ENCODE measurements at places on chromosomes 7 and 10.

DNA sequence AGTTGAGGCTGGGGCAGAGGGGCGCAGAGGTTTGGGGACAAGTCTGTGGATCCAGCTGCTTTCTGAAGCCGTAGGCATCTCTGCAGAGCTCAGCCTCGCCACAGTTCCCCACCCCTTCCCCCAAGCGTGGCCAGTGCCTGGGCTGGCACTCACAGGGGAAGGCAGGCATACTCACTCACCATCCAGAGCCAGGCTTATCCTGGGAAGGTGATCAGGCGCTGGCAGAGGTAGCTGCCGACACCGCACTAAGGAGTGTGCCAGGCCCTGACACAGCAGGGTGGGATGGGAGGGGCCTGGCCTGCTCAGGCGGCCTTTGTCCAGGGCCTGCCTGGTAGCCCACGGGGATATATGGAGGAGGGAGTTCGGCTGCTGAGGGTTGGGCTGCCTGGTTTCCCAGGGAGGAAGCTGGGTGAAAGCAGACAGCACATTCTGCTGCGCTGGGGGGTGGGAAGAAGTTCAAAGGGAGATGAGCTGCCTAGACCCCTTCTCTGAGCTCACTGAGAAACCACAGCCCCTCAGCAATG is 15.9 kb downstream of the VSIR start:
- DNase-seq: no peak

GRCh38 chr7:149770728-149771636 is 2.4 kb downstream of the ZNF467 start:
- no peak for DNase-seq

DNA sequence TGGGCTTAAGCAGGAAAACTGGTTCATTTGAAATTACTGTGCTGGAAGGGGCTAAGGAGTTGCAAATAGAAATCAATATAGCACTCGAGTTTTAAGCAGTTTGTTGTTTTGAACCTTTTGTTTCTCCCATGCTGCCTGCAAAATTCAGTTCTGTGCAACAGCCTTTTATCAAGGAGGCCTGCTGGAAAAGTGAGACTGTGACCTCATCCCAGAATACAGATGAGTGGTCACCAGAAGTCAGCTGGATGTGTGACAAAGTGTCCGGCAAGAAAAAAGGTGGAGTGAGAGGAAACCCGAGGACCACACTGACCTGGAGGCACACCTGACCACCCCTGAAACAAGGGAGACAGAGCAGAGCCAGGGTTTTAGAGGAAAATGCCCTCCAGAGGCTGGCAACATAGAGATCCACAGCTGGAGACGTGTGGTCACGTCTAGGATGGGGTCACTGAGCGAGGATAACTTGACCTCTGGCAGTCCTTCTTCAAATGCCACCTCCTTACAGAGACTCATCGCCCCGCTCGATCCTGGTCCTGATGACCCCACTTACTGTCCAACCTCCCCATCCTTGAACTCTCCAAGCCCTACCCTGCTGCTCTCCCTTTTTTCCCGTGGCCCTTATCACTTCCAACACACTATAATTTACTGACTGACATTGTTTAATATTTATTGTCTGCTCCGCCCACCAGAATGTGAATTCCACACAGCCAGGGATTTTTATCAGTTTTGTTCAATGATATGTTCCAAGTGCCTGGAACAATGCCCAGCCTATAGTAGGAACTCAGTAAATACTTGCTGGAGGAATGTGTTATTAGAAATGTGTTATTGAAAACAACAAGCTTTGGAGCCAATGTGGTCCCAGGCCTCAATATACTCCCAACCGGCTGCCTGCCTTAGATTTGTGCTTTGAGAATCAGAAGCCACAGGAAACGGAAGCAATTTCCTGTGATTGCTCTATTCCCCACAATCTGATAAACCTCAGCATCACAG is 243.8 kb downstream of the GLI3 start:
- DNase-seq: peak; percentile 15

- no peak for DNase-seq
Observed at GRCh38 chr10:16933783-16934182, 116.6 kb upstream of the RSU1 start.
